Pancreas (tissue), 10 donors: ENCODE measurements at places on chromosomes 12 and 14.

- no peak for DNase-seq
These were observed 68.7 kb downstream of the DICER1 start for GRCh38 chr14:95088665-95089064.

GRCh38 chr14:63134801-63135200 lies 69.4 kb upstream of the RHOJ start:
- DNase-seq: no peak

GRCh38 chr12:7555752-7556151 lies 52.2 kb upstream of the CD163 start:
- no peak for DNase-seq

DNA sequence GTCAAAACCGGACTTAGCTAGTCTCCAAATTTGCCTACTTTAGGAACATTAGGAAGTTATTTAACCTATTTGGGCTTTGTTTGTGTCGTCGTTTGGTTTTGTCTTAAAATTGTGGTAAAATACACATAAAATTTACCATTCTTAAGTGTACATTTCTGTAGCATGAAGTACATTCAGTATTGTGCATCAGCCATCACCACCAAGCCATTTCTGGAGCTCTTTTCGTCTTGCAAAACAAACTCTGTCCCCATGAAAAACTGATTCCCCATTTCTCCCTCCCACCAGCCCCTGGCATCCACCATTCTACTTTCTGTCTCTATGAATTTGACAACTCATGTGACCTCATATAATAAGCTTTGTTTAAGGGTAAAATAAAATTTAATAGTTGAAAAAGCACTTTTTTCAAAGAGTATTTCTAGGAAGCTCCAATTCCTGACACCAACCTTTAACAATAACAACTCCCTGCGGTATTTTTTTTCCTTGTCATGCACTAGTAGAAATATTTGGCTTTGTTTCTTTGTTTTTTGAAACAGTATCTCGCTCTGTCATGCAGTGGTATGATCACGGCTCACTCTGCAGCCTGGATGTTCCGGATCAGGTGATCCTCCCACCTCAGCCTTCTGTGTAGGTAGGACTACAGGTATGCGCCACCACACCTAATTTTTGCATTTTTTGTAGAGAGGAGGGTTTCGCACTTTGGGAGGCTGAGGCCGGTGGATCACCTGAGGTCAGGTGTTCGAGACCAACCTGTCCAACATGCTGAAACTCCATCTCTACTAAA lies 3.6 kb upstream of the UBC start:
- DNase-seq: no peak

- DNase-seq: no peak
These were observed 254.9 kb downstream of the BTG1 start for GRCh38 chr12:91890742-91891141.

GRCh38 chr14:74488786-74489397 lies 4.2 kb downstream of the NPC2 start:
- DNase-seq: no peak

GRCh38 chr12:114681116-114681871 lies 2.7 kb downstream of the TBX3 start:
- DNase-seq: no peak
